NCI-H1436 treated with DMSO at 0.1 percent for 48 hours (cell line): ENCODE measurements at places on chromosomes 2 and 18.
A peak's percentile ranks its signal among the peaks of the same experiment; 100 is the strongest.

- DNase-seq, result no peak
Measured at GRCh38 chr2:230669386-230669950, 43.2 kb upstream of the CAB39 start.

GRCh38 chr2:31255911-31256571, 22.1 kb downstream of the EHD3 start:
- no peak for DNase-seq

GRCh38 chr2:63488118-63488713, 100.1 kb downstream of the WDPCP start:
- no peak for DNase-seq

DNA sequence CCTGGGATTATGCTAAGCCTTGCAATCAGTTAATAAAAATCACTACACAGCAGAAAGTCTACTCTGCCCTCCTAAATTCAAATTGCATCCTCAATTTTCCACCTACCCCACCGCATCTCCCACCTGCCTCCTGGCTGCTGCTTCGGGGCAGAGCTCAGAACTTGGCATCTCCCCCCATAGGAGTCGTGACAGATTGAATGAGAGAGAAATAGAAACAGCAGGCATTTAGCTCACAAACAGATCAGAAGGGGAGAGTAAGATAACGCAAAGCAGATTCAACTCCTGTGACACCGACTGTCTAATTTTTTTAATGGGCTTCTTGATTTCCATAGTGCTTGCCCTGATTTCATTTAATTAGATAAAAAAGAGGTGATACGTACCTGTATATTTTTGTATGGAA, 24.7 kb upstream of the LRRC30 start:
- DNase-seq, result no peak

GRCh38 chr2:46841621-46842020, 74.0 kb downstream of the MCFD2 start:
- no peak for DNase-seq

GRCh38 chr2:3780477-3781402, 77.4 kb downstream of the DCDC2C start:
- peak; percentile 56 for DNase-seq

GRCh38 chr2:23411752-23412431, 26.9 kb downstream of the KLHL29 start:
- no peak for DNase-seq

DNA sequence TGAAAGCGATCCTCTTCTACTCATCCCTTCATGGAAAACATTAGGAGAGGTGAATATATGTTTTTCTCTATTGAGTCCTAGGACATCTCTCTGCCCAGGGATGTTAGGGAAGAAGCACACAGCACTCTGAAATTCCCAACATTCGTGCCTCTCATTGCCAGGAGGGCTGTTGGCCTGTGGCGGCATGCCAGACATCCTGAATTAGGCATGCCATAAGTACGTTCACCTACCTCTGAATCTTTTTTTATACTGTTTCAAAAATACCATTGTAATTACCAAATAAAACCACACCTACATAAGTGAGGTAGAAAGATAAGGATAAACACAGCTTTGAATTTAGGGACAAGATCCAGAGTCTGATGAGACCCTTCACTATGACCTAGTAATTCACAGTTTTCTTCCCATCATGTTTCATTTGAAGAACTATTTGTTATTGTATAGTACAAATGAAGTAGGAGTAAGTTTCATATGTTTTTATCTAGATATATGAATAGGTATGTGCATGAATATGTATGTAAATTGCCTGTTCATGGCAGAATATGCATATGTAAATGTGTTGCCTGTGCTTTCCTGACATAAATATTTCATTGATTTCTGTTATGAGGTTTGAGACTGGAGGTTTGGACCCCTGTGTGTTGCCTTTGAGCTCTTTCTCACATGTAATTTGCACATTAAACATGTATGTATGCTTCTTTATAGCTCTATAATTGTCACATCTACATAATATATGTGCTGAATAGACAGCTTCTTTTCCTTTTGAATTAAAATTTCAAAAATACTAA, 66.6 kb upstream of the STAM2 start:
- no peak for DNase-seq

DNA sequence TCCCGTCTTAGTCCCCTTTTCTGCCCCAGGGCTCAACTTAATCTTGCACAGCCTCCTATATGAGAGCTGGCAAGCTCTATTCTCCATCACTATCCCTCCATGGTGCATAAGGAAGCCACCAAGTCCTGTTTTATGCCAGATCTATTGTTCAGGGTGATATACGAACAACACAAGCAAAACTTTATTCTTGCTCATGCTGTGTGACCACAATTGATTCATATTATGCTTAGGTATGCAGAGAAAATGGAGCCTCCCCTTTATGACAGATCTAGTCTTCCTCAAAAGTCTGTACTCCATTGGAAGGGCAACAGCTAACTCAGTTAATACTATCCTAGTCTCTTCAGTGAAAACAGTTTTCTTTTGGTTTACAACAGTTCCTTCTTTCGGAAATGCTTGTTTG, 94.0 kb upstream of the STON1 start:
- DNase-seq, result no peak

DNA sequence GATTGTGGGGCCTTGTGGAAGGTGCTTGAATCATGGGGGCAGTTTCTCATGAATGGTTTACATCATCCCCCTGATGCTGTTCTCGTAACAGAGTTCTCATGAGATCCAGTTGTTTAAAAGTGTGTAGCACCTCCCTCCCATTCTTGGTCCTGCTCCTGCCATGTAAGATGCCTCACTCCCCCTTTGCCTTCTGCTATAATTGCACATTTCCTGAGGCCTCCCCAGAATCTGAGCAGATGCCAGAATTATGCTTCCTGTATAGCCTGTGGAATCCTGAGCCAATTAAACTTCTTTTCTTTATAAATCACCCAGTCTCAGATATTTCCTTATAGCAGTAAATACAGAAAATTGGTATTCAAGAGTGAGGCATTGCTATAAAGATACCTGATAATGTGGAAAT, 15.6 kb upstream of the WDR75 start:
- DNase-seq, result no peak

- no peak for DNase-seq
Measured at GRCh38 chr2:225236769-225237323, 162.7 kb upstream of the NYAP2 start.

- no peak for DNase-seq
Measured at GRCh38 chr2:15892151-15892880, 48.0 kb upstream of the MYCN start.
